A549 treated with CORT108297 at 1 μM for 4 hours (cell line): ENCODE measurements at places on chromosomes 5 and 9. TPM values are rescaled to one million over a fixed set of nuclear protein-coding genes. Genes with fewer than 3 reads are reported as not detected.

HAVCR2 gene
- total RNA-seq, result 0.21 to 0.39 TPM (median 0.35 TPM) in 5 replicates

PCDHGA6 gene
- 0.13 to 0.27 TPM (median 0.22 TPM) in 5 replicates for total RNA-seq

CNTNAP3B gene
- 15.1 to 19.2 TPM (median 16.9 TPM) in 5 replicates for total RNA-seq

TPPP gene
- total RNA-seq, result 4.7 to 6.4 TPM (median 5.6 TPM) in 5 replicates

PCDHB2 gene
- 3.1 to 6.7 TPM (median 3.8 TPM) in 5 replicates for total RNA-seq

KCNN2 gene
- total RNA-seq, result 0.06 to 0.20 TPM (median 0.12 TPM) in 5 replicates

GPR151 gene
- not detected in 5 replicates for total RNA-seq

ANAPC2 gene
- 24.9 to 40.7 TPM (median 36.9 TPM) in 5 replicates for total RNA-seq

COL27A1 gene
- total RNA-seq, result 9.8 to 15.3 TPM (median 14.6 TPM) in 5 replicates

PCDHGA5 gene
- 0.07 to 0.24 TPM (median 0.15 TPM) in 5 replicates for total RNA-seq

OR1J2 gene
- total RNA-seq, result not detected in 5 replicates

RNF145 gene
- total RNA-seq, result 127 to 164 TPM (median 145 TPM) in 5 replicates

MAMDC4 gene
- total RNA-seq, result 1.7 to 6.8 TPM (median 5.1 TPM) in 5 replicates

FGFR4 gene
- 15.5 to 26.2 TPM (median 25.0 TPM) in 5 replicates for total RNA-seq

PRDM9 gene
- total RNA-seq, result not detected in 5 replicates

PCDHB4 gene
- total RNA-seq, result 0.06 to 0.12 TPM (median 0.07 TPM) in 4 of 5 replicates, not detected in the other

GRXCR2 gene
- not detected in 5 replicates for total RNA-seq

TNPO1 gene
- 118 to 156 TPM (median 134 TPM) in 5 replicates for total RNA-seq

ALDH1B1 gene
- 50.9 to 60.9 TPM (median 53.5 TPM) in 5 replicates for total RNA-seq

TMEM232 gene
- 0.14 to 0.46 TPM in 2 of 5 replicates, not detected in the others for total RNA-seq

CDH10 gene
- total RNA-seq, result 0.12 to 0.20 TPM (median 0.18 TPM) in 5 replicates

CCDC180 gene
- 0.43 to 0.90 TPM (median 0.75 TPM) in 5 replicates for total RNA-seq

ENTREP1 gene
- total RNA-seq, result 0.43 to 0.74 TPM (median 0.57 TPM) in 5 replicates

MCTP1 gene
- 7.4 to 11.1 TPM (median 10.1 TPM) in 5 replicates for total RNA-seq

REEP2 gene
- 6.5 to 8.1 TPM (median 6.8 TPM) in 5 replicates for total RNA-seq

DMRT2 gene
- 0.05 to 0.10 TPM (median 0.09 TPM) in 4 of 5 replicates, not detected in the other for total RNA-seq

IFNA21 gene
- not detected in 5 replicates for total RNA-seq

TNC gene
- total RNA-seq, result 0.68 to 1.1 TPM (median 0.92 TPM) in 5 replicates

SLC34A3 gene
- total RNA-seq, result 0.07 to 0.14 TPM (median 0.10 TPM) in 4 of 5 replicates, not detected in the other

NACC2 gene
- 22.2 to 34.9 TPM (median 32.1 TPM) in 5 replicates for total RNA-seq

PCDHB3 gene
- 0.06 to 1.8 TPM (median 0.06 TPM) in 3 of 5 replicates, not detected in the others for total RNA-seq

AQP7 gene
- total RNA-seq, result 0.37 to 0.52 TPM (median 0.42 TPM) in 5 replicates

GRM6 gene
- total RNA-seq, result not detected in 5 replicates

EIF4E1B gene
- not detected in 5 replicates for total RNA-seq

DIRAS2 gene
- total RNA-seq, result 0.01 to 0.07 TPM (median 0.02 TPM) in 3 of 5 replicates, not detected in the others

SLC36A2 gene
- total RNA-seq, result not detected in 5 replicates

SLC34A1 gene
- total RNA-seq, result 0.02 TPM in 1 of 5 replicates, not detected in the others

GABRA1 gene
- total RNA-seq, result not detected in 5 replicates

PAEP gene
- total RNA-seq, result 0.14 to 0.28 TPM (median 0.21 TPM) in 5 replicates

NIM1K gene
- 0.10 to 0.43 TPM (median 0.23 TPM) in 5 replicates for total RNA-seq

PWWP2A gene
- 8.0 to 11.5 TPM (median 10.7 TPM) in 5 replicates for total RNA-seq

PPP2R2B gene
- total RNA-seq, result 0.06 to 0.24 TPM (median 0.14 TPM) in 5 replicates

RECK gene
- total RNA-seq, result 5.6 to 6.9 TPM (median 5.7 TPM) in 5 replicates

NEUROG1 gene
- total RNA-seq, result not detected in 5 replicates

HMCN2 gene
- 0.05 to 0.12 TPM (median 0.07 TPM) in 5 replicates for total RNA-seq

SPATA31D4 gene
- total RNA-seq, result not detected in 5 replicates

OBP2B gene
- not detected in 5 replicates for total RNA-seq

OR1B1 gene
- not detected in 5 replicates for total RNA-seq

PCDHA9 gene
- 0.01 TPM in 1 of 5 replicates, not detected in the others for total RNA-seq

STC2 gene
- total RNA-seq, result 49.1 to 58.7 TPM (median 56.3 TPM) in 5 replicates

ARAP3 gene
- total RNA-seq, result 4.1 to 5.9 TPM (median 5.5 TPM) in 5 replicates

MZB1 gene
- 0.09 to 0.47 TPM (median 0.16 TPM) in 3 of 5 replicates, not detected in the others for total RNA-seq

BASP1 gene
- total RNA-seq, result 267 to 340 TPM (median 299 TPM) in 5 replicates

INSL6 gene
- total RNA-seq, result not detected in 5 replicates

PLAC8L1 gene
- 0.16 to 0.47 TPM (median 0.24 TPM) in 4 of 5 replicates, not detected in the other for total RNA-seq

NUTM2G gene
- 0.03 TPM in 1 of 5 replicates, not detected in the others for total RNA-seq

WNK2 gene
- total RNA-seq, result 4.9 to 7.8 TPM (median 6.5 TPM) in 5 replicates

OTULINL gene
- total RNA-seq, result 6.1 to 8.9 TPM (median 7.9 TPM) in 5 replicates

SPINK1 gene
- 0.28 to 1.3 TPM (median 0.58 TPM) in 5 replicates for total RNA-seq

IFNA13 gene
- not detected in 5 replicates for total RNA-seq
